Right lobe of liver (tissue), 6 donors: ENCODE measurements at places on chromosomes 7 and 10. TPM values are rescaled to one million over a fixed set of nuclear protein-coding genes. Genes with fewer than 3 reads are reported as not detected.

The KAZALD1 gene
- 0.31 TPM for total RNA-seq

The GBX1 gene
- total RNA-seq, result not detected

The CYP26C1 gene
- total RNA-seq, result 0.10 TPM

The GFRA1 gene
- 38.3 TPM for total RNA-seq

The OR2A42 gene
- not detected for total RNA-seq

The DOCK4 gene
- 25.9 TPM for total RNA-seq

The CACNB2 gene
- total RNA-seq, result not detected

GRCh38 chr10:19756919-19757318 lies 59.3 kb upstream of the PLXDC2 start:
- DNase-seq, result no peak

DNA sequence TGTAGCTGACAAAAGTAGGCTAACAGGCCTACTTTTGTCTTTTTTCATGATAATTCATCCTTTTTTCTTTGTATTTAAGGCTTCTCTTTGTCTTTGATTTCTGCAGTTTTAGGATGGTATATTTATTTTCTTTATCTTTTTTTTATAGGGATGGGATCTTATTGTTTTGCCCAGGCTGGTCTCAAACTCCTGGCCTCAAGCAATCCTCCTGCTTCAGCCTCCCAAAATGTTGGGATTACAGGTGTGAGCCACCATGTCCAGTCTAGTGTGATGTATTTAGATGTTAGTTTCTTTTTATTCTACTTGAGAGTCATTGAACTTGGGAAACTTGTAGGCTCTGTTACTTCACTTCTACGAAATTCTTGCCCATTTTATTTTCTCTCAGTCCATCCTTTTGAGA lies 35.4 kb downstream of the TRIM24 start:
- no peak for DNase-seq

- no peak for DNase-seq
These were observed 115.3 kb upstream of the TCF7L2 start for GRCh38 chr10:112834751-112835181.

GRCh38 chr7:108459922-108460551 lies 3.8 kb upstream of the NRCAM start:
- no peak for DNase-seq

DNA sequence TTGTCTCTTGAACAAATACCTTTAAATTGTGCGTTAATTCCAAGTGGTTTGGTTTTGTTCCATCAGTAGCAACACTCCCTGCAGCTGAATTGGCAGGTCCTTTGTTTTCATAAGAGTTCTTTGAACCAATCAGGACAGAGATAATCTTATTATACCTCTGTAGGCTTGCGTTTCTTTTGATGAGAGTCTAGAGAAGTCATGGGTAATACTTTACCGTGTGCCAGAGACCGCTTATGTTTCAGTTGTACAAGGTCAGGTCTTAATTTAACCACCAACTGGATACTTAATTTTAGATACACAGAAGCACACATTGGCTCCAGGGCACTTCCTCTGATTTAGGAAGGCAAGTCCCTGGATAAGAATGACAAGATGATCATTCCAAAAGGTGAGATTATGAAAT lies at the start of gene ASB15:
Gene ASB15 (plus strand): TSS at position 292 of the 400 bp plus-strand sequence. CDS start 12,682 bp downstream, outside the sequence.
- no peak for DNase-seq

- no peak for DNase-seq
These were observed 72.2 kb downstream of the VTI1A start for GRCh38 chr10:112519133-112519761.

GRCh38 chr7:43876976-43877745 lies 7.8 kb upstream of the MRPS24 start:
- no peak for DNase-seq

DNA sequence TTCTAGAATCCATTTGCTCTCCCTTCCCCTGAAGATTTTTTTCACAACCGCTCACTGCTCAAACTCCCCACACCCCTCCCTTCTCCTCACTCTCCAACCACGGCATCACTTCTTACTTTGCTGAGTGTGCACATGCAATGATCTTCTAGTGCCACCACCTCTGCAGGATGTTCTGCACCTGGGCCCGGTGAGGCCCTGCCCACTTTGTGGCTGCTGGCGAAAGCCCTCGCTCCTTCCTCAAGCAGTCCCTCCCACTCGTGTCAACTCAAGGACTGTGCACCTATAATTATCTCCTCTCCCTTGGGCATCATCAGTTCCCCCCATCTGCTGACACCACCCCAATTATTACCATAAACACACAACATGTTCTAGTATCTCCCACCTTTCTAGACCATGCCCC lies 91.0 kb upstream of the LANCL2 start:
- no peak for DNase-seq

DNA sequence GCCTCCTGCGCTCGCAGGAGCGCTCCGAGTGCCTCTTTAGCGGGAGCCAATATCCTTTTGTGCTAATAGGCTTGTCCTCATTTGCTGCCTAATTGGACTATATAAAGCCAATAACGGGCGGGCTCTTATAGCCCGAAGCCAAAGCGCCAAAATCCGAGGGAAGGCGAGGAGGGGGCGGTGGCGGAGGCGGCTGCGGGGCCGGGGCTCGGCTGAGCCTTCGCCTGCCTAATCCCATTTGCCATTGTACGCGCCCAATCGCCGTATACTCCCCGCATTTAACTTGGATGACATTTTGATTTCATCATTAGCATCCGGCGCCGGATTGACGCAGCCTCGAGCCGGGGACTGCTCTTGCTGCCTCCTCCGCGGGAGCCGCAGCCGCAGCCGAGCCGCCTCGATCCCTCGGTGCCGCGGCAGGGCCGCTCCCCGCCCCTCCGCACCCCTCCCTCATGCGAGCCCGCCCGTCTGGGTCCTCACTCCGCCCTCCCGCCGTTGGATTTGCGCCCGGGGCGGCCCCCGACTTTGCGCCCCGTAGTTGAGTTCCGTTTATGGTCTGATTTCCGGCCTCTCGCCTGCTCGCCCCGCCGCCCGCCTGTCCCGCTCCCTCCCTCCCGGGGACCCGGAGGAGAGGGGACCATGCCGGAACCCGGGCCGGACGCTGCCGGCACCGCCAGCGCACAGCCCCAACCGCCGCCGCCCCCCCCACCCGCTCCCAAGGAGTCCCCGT lies at the start of gene HMX3:
Gene HMX3 (plus strand): TSS at position 556 of the 727 bp plus-strand sequence. CDS start 81 bp downstream, at position 637.
- DNase-seq, result no peak

DNA sequence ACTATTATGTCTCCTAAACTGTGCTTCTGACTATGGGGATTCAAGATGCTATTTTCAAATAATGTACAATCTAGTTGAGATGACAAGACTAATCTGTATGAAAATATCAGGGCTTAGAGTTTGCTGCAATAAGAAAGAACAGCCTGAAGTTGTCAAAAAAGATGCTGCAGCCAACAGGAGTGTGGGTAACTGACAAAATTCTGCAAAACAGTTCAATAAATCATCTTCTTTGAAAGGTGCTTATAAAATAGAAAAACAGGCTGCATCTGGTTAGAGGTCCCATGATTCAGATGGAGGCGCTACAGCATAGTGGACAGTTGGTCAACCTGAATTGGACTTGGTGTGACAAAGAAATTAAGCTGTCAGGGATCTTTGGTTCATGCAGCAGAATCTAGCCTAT lies 511.0 kb downstream of the XPNPEP1 start:
- DNase-seq, result no peak

DNA sequence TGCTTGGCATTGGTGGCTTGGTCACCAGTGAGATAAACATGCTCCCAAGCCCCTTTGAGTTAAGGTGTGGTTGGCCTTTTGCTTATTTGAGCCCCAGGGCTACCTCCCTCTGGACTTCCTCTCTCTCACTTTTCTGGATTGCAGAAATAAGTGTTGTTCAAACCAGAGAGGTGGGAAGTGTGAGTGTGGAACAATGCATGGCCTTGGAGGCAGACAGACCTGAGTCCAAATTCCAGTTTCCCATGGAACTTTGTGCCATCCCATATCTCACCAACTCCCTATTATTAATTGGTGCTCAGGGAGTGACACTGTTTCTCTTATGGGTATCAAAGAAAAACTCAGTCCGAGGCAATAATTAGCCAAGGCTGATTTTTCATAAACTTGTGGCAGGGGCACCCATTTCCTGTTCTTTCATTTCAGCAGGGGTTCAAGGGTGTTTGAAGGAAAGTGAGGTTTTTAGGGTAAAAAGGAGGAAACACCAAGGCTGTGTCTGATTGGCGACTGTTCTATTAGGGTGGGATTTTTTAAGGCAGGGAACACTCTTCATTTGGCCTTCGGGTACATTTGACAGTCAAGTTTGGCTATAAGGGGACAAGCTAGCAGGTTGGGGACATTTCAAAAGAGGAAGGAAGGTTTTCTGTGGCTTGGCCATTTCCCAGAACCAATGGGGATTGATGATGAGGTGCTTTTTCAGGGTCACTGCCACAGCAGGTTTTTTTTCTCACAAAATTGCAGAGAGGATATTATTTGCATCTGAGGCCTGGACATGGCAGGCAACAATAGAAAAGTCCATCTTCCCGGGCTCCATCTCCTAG lies 148.8 kb upstream of the NPY start:
- DNase-seq, result no peak

GRCh38 chr10:32054094-32054493 lies 2.1 kb downstream of the KIF5B start:
- DNase-seq, result no peak

DNA sequence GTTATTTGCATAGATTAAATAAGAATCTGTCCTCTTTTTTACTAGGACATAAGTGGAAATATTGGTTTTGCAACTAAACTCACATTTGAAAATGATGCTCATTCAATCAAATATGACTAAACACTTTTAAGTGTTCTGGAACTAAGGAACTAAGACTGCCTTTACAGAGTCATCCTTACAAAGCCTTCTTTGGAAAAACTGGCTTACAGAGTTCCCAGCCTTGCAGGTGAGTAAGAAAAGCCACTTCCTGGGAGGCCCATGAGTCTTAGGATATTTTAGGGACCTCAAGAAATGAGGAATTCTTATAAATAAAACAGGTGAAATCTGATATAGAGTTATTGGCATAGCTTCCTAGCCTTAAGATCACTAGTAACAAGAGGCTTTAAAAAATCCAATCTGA lies 135.5 kb downstream of the ALOX5 start:
- DNase-seq, result no peak

DNA sequence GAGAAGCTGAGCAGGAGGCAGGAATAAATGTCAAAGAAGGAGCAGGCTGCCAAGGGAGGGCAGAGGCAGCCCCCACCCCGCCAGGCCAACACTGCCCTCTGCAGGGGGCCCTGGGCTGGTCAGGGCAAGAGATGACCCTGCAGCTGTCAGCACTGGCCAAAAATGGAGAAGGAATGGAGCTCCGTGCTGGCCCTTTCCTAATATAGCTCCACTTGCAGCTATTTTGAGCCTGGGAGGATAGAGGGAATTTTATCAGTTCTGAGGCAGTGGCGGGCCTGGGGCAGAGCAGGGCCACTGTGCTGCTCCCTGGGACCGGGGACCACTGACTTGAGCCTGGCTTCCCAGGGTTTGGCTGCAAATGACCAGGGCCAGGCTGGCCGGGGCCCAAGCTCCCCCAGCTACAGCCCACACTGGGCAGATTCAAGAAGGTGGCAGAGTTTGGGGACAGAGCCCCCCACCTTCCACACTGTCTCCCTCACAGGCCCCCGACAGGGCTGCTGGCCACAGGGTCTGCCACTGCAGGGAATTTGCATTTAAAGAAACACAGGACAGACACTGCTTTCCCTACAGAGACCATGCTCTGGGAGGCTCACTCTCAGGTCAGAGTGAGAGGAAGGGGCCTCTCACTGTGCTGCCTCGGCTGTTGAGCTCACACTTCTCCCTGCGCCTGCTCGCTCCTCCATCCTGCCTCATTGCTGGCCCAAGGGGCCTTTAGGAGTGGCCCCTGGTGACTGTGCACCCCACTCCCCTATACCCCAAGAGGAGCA lies 16.2 kb downstream of the LDB3 start:
- DNase-seq, result no peak

DNA sequence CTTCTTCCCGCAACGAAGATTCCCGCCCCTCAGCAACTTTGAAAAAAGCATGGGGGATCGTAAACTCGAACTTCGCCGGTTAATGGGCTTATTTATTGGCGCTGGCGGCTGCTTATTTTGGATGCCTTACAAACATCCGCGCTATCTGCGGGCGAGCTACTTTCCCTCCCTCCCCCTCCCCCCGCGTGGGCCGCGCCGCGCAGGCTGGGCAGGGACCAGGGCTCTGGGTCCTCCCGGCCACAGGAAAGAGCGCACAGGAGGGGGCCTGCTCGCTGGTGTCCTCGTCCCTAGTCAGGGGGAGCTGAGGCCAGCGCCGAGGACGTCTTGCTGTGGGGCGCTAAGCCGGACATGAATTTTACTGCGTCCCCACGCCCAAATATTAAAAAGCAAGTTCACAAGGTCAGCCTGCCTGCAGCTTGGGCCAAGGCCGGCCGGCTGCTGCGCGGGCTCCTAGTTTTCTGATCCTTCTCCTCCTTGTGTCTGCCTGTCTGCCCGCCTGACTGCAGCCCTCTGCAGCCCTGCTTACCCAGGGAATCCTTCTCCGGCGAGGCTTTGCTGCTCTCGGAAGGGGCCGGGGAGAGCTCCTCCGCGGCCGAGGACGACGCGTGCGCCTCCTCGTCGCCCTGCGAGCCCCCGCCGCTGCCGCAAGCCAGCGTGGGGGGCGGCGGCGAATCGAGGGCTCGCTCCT lies 1.2 kb downstream of the HOXA10 start:
- peak; percentile 53 for DNase-seq

- DNase-seq, result no peak
These were observed 497.5 kb downstream of the PHTF2 start for GRCh38 chr7:78296046-78296597.

GRCh38 chr10:125097409-125098070 lies 62.8 kb downstream of the CTBP2 start:
- DNase-seq, result no peak

DNA sequence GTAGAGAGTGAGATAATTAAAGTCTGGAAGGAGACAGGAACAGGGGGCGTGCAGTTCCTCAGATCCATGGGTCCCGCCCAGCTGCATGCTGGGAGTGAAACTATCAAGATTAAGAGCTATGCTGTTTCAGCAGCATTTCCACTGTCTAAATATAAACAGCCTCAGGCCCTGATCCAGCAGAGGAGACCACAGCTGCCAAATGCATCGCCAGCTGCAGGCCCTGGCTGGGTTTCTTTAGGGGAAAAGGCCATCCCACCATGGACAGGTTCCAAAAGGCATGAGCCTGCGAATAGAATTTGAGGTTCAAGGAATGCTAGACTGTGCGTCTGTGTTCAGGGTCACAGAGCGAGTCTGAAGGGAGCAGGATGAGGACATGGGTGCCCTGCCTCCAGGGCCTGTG lies 411.4 kb downstream of the PAXIP1 start:
- no peak for DNase-seq

DNA sequence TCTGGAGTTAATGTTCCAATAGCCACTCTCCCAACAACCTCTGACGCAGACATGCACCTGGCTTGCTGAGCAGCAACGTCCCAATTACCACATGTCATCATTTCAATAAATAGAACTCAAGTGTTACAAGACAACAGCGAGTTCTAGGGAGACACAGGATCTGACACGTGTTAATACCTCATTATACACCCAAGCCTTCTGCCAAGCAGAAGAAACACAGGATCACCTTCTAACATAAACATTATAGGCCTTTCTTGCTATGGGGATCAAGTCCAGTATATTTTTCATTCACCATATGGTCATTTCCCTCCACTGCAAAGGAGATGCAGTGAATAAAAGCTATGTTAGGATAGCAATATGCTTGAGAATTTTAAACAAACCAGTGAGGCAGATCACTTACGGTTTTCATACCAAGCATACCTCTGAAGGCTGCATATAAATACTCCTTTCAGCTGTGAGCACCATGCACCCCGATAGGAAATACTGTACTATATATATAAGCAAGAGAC lies 74.2 kb downstream of the JAZF1 start:
- no peak for DNase-seq
